ENCODE measurements at places on chromosomes 7 and 10. TPM values are rescaled to one million over a fixed set of nuclear protein-coding genes. Genes with fewer than 3 reads are reported as not detected.
A peak's percentile ranks its signal among the peaks of the same experiment; 100 is the strongest.

- no peak for DNase-seq
These were observed 32.3 kb upstream of the OSBPL3 start for GRCh38 chr7:25012254-25012653.

GRCh38 chr10:17668435-17669184 lies 24.7 kb downstream of the STAM start:
- DNase-seq = no peak

DNA sequence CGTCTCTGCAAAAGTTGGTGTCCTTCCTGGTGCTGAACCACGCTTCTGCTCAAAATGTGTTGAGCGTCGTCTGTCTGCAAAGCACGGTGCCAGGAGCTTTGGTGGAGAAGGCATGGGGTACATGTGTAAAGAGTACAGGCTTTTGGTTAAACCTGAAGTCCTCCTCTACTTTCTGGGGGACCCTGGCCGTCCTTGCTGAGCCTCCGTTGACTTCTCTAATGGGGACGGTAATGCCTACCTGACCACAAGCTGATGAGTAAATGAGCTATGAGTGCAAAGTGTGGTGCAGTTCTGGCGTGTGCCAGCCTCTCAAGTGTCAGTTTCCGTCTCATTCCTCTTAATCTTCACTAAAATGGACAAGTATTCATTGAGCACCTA lies 527 bp upstream of the HERPUD2 start:
- DNase-seq = no peak

DNA sequence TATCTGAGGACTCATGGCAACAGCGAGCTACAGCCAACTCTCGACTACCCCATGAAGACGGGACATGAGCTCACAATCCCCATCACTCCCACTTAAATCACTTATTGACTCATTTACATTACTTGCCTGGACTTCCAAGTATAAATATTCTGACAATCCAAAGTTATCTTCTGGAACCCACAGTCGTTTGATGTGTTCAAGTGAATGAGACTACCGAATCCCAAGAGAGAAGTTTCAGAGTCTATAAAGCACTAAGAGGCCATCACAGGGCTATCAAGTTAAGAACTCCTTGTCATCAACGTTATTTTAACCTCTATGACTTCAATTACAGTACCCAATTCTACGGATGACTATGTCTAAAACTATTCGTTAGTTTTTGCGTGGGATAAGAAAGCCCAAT lies 11.5 kb upstream of the ANAPC16 start:
- DNase-seq = no peak

GRCh38 chr10:23293973-23294590 lies 50.5 kb downstream of the C10orf67 start:
- no peak for DNase-seq

- no peak for DNase-seq
These were observed 19.6 kb upstream of the PRKAR2B start for GRCh38 chr7:107024906-107025305.

DNA sequence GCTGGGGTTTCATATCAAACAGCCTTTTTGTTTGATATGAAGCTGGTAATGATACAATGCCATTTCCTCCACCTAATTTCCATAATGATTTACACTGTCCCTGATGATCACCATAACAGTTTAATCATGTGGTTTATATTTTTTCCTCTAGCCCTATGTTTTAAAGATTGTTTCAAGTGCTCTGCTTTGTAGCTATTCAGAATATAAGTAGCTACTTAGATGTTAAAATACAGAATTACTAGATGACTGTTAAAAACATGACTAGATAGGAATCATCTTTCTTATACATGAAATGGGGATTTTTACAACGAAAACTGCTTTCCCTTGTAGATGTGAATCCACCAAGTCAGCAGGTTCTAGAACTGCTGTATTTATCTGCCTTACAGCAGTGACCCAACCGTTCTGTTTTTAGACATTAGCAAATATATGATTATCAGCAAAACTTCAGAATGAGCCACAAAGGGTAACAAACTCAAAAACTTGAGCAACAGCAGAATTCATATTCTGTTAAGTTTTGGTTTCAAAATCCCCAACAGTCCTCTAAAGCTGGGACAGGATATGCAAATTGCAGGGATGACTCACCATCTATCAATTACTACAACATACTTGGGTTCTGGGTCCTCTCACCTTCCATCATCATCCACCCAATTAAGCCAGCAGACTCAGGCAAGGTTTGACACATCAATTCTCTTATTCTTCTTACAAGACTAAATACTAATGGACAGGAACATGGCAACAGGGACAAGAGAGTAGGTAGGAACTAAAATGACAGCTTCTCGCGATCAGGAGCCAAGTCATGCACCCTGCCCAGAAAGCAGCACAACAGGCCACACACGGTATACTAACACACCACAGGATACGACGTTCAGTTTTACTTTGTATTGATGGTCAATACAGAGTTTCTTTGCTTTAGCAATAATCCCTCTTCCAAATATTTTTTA lies 83.9 kb downstream of the PIP4K2A start:
- DNase-seq = peak; percentile 78

DNA sequence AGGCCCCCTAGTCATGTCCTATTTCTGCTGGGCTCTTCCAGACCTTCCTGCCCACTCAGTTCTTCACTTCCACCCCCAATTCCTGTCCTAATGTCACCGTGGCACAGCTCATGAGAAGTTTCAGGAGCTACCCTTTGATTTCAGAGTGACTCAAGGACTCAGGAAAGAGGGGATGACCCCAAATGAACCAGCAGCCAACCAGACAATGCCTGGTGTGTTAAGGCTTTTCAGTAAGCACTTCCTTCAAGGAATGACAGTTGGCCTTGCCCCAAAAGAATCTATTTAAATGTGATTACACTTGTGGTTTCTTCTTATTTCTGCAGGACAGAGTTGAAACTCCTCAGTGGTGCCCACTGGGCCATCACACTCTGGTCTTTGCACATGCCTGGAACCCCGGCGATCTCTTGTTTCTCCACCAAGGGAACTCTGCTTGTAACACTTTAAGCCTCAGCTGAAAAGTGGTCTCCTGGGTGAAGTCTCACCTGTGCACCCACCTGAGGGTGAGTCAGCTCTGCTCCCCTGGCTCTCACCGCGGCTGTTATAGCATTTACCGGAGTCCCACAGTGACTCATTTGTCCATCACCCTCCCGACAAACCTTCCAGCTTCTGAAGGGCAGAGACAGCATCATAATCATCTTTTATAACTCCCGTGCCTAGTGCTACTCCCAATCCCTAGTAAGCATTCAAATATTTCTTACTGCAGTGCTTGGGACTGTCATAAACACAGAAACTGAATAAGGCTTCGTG lies 123.0 kb upstream of the SVIL start:
- DNase-seq = no peak

DNA sequence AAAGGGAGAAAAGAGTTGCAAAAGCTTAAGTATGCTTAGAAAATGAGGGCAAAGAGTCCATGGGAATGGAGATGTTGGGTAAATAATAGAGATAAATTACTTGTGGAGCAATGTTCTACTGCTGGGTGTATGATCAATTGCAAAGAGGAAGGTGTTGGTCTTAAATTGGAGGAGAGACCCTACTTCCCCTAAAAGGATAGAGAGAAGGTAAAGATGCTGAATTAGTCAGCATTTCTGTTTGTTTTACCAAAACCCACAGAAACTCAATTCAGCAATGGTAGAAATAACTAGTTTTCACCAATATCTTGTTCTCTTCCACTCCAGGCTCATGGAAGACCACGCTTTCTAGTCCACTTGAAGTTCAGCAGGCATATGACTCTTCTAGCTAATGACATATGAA lies 32.1 kb downstream of the ASB4 start:
- no peak for DNase-seq

GRCh38 chr7:142334236-142334635 lies 76.4 kb upstream of the PRSS58 start:
- DNase-seq = no peak

- no peak for DNase-seq
These were observed 30.0 kb downstream of the GTF2IRD1 start for GRCh38 chr7:74483402-74484336.

- no peak for DNase-seq
These were observed 477.0 kb downstream of the PTPRN2 start for GRCh38 chr7:158110661-158111048.

GRCh38 chr10:650886-651615 lies 38.4 kb downstream of the DIP2C start:
- DNase-seq = no peak

GRCh38 chr7:45699726-45700390 lies 125.7 kb downstream of the ADCY1 start:
- DNase-seq = no peak

GRCh38 chr10:80545258-80545881 lies 7.7 kb downstream of the SH2D4B start:
- no peak for DNase-seq

- peak; percentile 76 for DNase-seq
These were observed 342.7 kb upstream of the KLF6 start for GRCh38 chr10:4127518-4128315.

DNA sequence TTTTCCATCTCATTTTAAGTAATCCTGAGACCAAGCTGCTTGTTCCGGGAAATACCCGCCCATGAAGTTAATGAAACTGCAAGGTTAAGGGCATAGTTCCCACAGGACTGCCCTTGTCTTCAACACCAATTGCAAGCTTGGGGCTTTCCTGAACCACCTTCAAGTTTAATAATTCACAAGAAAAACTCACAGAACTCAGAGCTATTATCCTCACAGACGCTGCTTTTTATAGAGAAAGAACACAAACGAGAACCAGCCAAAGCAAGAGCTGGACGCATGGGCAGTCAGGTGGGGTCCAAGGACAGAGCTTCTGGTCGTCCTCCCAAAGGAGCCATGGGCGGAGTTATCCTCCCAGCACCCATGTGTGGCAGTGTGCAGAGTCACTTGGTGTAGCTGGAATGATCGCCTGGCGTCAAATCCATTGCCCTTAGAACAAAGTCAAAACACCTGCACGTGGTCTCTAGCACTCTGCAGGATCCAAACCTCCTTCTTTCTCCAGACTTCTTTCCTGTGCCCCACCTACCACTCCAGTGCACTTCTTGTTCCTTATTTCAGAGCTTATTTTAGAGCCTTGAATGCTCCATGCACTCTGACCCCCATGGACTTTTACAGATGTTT lies 56.7 kb downstream of the SNX10 start:
- DNase-seq = no peak

DNA sequence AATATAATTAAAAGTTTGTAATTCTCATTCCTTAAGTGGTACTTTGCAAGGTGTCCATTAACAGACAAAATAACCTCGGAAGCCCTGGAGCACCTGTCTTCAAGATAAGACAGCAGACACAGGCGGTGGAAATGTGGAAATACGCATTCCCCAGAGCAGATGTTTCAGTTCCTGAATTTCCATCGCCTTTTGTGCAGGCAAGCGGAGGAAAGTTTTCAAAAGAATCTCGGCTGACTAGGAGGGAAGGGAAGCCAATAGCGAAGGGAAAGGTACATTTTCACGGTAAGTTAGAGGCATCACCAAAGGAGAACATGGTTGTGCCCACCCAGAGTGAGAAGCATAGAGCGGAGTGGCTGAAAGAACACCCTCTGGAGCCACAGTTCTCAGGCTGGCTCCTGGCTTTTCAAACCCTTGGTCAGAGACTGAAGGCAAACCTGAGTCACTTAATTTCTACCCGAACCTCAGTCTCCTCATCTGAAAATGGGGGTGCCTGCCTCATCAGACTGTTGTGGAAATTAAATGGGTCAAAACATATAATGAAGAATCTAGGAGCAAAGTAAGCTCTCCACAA lies 13.6 kb downstream of the CPA1 start:
- no peak for DNase-seq

GRCh38 chr10:14063531-14064285 lies 267.0 kb downstream of the FRMD4A start:
- DNase-seq = no peak

- DNase-seq = peak; percentile 67
These were observed 70.5 kb downstream of the SHH start for GRCh38 chr7:155741805-155742204.

- DNase-seq = no peak
These were observed 114.0 kb downstream of the WDR37 start for GRCh38 chr10:1169981-1170866.

DNA sequence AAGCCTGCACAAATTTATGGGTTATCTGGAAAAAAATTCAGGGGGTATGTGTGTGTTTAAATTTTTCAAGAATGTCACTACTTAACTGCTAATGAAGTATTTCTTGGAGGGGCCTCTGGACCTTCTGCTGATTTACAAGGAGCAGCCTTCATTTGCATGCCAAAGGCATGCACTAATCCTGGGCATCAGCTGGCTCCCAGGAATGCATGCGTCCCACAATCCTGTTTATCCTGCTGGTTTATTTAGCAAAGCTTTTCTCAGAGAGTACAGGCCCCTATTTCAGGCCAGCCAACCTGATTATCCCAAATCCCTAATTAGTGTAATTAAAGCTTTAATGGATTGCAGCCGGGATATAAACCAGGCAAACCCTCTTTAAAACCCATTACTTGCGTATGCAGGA lies 170.4 kb downstream of the TAX1BP1 start:
- no peak for DNase-seq

GRCh38 chr10:5830629-5831445 lies 17.6 kb upstream of the GDI2 start:
- no peak for DNase-seq

GRCh38 chr7:67448271-67448670 lies 451.6 kb downstream of the TYW1 start:
- no peak for DNase-seq

DNA sequence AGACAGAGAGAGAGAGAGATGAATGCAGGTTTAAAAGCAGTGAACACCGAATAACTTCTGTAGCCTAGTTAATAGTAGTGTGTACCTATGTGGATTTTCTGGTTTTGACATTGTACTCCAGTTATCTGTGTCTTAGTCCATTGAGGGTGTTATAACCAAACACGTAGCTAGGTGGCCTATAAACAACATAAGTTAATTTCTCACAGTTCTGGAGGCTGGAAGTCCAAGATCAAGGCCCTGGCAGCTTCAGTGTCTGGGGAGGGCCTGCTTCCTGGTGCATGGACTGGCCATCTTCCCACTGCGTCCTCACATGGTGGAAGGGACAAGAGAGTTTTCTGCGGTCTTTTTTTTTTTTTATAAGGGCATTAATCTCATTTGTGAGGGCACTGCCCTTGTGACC lies 23.5 kb downstream of the AOC1 start:
- DNase-seq = no peak

DNA sequence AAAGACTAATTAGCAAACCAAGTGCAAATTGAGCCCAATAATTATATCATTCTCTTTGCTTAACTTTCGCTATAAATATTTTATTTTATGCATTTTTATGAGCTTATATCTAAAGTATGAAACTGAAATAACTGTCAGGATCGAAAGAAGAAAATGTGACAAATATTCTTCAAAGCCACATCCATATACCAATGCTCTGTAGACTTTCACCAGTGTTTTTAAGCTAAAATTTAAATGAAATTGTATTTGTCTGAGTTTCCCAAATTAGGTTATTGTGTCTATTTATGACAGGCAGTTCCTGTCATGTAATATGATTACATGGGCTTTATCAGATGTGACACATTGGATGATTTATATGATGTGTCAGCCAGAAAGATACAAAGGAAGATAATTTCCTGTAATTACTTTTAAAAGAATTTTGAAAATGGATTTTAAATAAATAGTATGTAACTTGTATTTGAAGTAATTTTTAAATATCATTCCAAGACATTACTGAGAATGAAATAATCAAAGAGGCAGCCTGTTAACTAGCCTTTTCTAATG lies 317.9 kb upstream of the KLF6 start:
- DNase-seq = no peak

The CPN1 gene
- not detected for total RNA-seq

The CYP3A7 gene
- total RNA-seq = not detected

The PTPRE gene
- total RNA-seq = 31.5 TPM

The VSTM2A gene
- total RNA-seq = not detected

The MRLN gene
- total RNA-seq = not detected

The C10orf67 gene
- not detected for total RNA-seq

The PIP gene
- not detected for total RNA-seq

The AZGP1 gene
- total RNA-seq = not detected

The PRLHR gene
- not detected for total RNA-seq

The SYT15 gene
- 1.1 TPM for total RNA-seq

The DCLRE1C gene
- total RNA-seq = 61.8 TPM

The GJC3 gene
- total RNA-seq = not detected

The SLC16A9 gene
- total RNA-seq = not detected
